ENCODE measurements at places on chromosomes 1 and 21. TPM values are rescaled to one million over a fixed set of nuclear protein-coding genes. Genes with fewer than 3 reads are reported as not detected.
A peak's percentile ranks its signal among the peaks of the same experiment; 100 is the strongest.

SDC3 gene
- 135 TPM for total RNA-seq

DNA sequence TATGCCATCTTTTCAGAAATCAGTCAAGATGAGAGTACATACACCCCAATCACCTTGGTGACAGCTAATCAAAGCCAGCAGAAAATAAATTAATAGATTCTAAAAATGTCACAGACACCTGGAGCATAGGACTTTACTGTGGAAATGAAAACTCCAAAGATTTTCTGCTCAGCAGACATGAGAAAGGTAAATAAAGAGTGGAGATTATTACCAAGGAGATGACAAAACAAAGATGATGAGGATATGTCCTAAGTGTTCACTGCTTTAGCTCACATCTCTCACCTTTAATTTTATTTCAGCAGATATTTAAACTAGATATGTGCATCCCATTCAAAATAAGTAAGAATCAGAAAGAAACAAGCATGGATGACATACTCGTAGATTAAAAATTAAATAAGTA lies 14.8 kb upstream of the KCNT2 start:
- no peaks in the 10 kb centered on the region for H3K4me1 ChIP-seq
- H3K27ac ChIP-seq = no peak overlapping the region
- DNase-seq = no peak
- H3K36me3 ChIP-seq = no peaks in the 10 kb centered on the region
- H3K4me3 ChIP-seq = no peak overlapping the region

MRPL37 gene
- total RNA-seq = 81.4 TPM

GRCh38 chr1:91792489-91793071 lies 93.4 kb downstream of the TGFBR3 start:
- DNase-seq = no peak
- peaks cover 13% of the 10 kb centered on the region for H3K4me1 ChIP-seq
- no peak overlapping the region for H3K4me3 ChIP-seq
- H3K36me3 ChIP-seq = no peaks in the 10 kb centered on the region
- H3K27me3 ChIP-seq = peaks cover 4% of the 10 kb centered on the region

DNA sequence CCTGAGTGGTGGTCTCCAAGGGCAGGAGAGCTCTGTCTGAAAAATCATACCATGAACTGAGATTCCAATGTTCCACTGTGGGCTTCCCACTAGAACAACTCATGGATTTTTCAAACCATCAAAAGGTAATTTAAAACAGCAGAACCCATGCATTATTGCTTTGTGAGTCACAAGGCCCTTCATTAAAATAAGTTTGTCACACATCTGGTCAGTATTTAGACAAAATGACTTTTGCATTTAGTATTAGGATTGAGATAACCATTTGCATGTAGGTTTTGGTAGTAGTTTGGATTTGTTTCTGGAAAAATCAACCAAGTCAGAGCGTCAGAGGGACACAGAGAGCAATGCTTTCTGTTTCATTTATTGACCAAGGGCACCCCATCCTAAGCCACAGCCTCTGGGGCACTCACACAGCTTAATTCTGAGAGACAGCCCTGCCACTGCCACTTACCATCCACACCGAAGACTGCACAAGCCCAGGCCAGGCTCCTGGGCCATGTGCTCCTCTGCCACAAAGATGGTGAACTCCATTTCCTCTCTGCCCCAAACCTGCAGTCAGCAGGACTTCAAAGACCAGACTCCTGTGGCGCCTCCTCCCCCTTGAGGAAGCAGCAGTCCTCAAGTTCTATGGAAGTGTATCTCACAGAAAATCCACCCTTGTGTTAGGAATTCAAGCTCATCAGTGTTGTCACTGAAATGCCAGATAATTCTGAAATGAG lies 132.6 kb upstream of the DUSP10 start:
- H3K27ac ChIP-seq = peak overlapping the region; percentile 66
- H3K27me3 ChIP-seq = no peaks in the 10 kb centered on the region
- no peak overlapping the region for H3K4me3 ChIP-seq
- H3K4me1 ChIP-seq = peaks cover 14% of the 10 kb centered on the region
- DNase-seq = peak; percentile 71
- no peaks in the 10 kb centered on the region for H3K36me3 ChIP-seq

ARID1A gene
- total RNA-seq = 72.3 TPM

GSTM4 gene
- total RNA-seq = 4.4 TPM

DRAXIN gene
- total RNA-seq = 0.79 TPM

SLC45A3 gene
- 7.1 TPM for total RNA-seq

FBLIM1 gene
- 179 TPM for total RNA-seq

- no peak overlapping the region for H3K4me3 ChIP-seq
- no peak overlapping the region for H3K27ac ChIP-seq
- no peak for DNase-seq
- H3K27me3 ChIP-seq = peaks cover 2% of the 10 kb centered on the region
These were observed 2.7 kb downstream of the SLAMF7 start for GRCh38 chr1:160741612-160742348.

- no peak overlapping the region for H3K27ac ChIP-seq
- H3K36me3 ChIP-seq = no peaks in the 10 kb centered on the region
- no peaks in the 10 kb centered on the region for H3K4me1 ChIP-seq
- H3K27me3 ChIP-seq = no peaks in the 10 kb centered on the region
- DNase-seq = peak; percentile 50
These were observed 405.1 kb downstream of the VAV3 start for GRCh38 chr1:107559881-107560280.
